ENCODE measurements at places on chromosomes 12 and 14. TPM values are rescaled to one million over a fixed set of nuclear protein-coding genes. Genes with fewer than 3 reads are reported as not detected.

DNA sequence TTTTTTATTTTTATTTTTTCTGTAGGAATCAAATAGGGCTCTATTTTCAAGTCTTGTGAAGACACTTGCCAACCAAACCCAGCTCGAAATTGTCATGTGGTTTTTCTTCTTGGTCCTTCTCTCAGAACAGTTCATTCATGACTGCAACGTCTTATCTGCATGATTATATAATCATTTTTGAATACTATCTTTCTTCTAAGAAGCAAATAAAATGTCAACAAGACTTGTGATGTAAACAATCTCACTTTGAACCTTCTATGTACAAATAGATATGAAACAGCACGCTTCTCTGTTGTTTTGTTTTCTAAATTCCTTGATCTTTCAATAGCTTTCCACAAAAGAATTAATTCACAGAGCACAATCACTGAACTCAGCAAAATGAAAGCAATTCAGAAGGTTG is 320.7 kb downstream of the SOX5 start:
- H3K4me3 ChIP-seq, result no peak overlapping the region
- H3K36me3 ChIP-seq, result no peaks in the 10 kb centered on the region
- H3K27ac ChIP-seq, result no peak overlapping the region

GRCh38 chr14:58961045-58961731 is 227.3 kb upstream of the DAAM1 start:
- no peak for DNase-seq
- no peak overlapping the region for H3K4me3 ChIP-seq
- no peaks in the 10 kb centered on the region for H3K4me1 ChIP-seq
- no peaks in the 10 kb centered on the region for H3K36me3 ChIP-seq
- no peak overlapping the region for H3K27ac ChIP-seq
- peaks cover 2% of the 10 kb centered on the region for H3K27me3 ChIP-seq

DNA sequence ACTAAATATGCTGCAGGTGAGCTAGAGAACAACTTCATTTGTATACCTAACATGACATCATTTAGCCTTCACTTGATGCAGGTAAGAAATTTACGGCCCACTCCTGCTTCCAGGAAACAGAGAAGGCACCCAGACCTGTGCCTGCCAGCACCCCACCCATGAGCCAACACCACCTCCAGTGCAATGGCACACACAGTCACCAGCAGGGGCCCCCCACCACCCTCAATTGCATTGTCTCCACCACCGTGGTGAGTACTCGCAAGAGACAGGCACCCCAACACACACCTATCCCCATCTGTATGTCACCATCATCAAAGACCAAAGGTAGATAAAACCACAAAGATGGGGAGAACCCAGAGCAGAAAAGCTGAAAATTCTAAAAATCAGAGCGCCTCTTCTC is 107.6 kb downstream of the KLHL28 start:
- H3K36me3 ChIP-seq, result no peaks in the 10 kb centered on the region
- DNase-seq, result no peak
- H3K4me1 ChIP-seq, result no peaks in the 10 kb centered on the region
- H3K27me3 ChIP-seq, result peaks cover 2% of the 10 kb centered on the region
- H3K27ac ChIP-seq, result no peak overlapping the region

Gene COX8C
- total RNA-seq, result not detected

DNA sequence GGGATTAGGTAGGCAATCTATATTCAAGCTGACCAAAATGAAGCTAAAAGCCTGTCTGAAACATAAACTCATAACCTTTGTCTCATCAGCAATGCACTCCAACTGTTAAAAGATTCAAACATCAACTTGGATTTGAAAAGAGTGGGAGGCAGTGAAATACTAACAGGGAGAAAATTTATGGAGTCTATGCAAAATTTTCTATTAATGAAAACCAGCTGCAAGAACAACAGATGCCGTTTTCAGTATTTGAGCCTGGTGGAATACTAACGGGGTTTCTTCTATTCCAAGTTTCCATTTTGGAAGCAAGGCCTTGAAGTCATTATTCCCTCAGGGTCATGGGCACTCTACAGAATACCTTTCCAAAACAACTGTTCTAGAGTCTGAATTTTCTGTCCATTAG is 88.3 kb downstream of the LRP6 start:
- no peak overlapping the region for H3K27ac ChIP-seq
- H3K4me1 ChIP-seq, result no peaks in the 10 kb centered on the region
- peaks cover 47% of the 10 kb centered on the region for H3K27me3 ChIP-seq

GRCh38 chr14:24952851-24953666 is 96.9 kb downstream of the STXBP6 start:
- peaks cover 1% of the 10 kb centered on the region for H3K27me3 ChIP-seq
- H3K4me1 ChIP-seq, result no peaks in the 10 kb centered on the region
- H3K36me3 ChIP-seq, result no peaks in the 10 kb centered on the region
- no peak overlapping the region for H3K27ac ChIP-seq

GRCh38 chr14:93017301-93017797 is 94.4 kb downstream of the CHGA start:
- H3K27ac ChIP-seq, result no peak overlapping the region
- H3K4me3 ChIP-seq, result no peak overlapping the region
- peaks cover 4% of the 10 kb centered on the region for H3K36me3 ChIP-seq
- peaks cover 17% of the 10 kb centered on the region for H3K4me1 ChIP-seq
- H3K27me3 ChIP-seq, result no peaks in the 10 kb centered on the region

Data from activated T-helper 1 cell treated with anti-CD3 and anti-CD28 coated beads, Interleukin-12 subunit alpha, Interleukin-12 subunit beta, Interleukin-2, Interleukin-4 antibody, amounts not matched to agents 30 ng/mL and 10 ng/mL and 1 ng/mL, durations not matched to agents 14 hours and 24 hours and 36 hours (primary cell).